ENCODE measurements at places on chromosomes 11 and 22.

DNA sequence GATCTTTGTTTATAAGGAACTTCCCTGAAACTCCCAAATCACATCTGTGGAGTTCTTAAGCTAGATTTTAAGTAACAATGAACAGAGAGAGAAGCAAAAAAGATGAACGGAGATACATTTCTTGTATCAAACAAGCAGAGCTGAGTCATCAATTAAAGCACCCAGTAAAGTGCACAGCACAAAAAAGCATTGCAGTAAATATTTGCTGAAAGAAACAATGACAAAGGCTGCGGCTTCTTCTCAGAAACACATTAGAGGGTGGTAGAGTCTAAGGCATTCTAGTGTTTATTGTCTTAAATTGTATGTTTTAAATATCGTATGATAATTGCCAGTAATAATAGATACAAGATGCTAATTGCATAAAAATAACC lies 941.6 kb upstream of the CHORDC1 start:
- DNase-seq, result no peak

DNA sequence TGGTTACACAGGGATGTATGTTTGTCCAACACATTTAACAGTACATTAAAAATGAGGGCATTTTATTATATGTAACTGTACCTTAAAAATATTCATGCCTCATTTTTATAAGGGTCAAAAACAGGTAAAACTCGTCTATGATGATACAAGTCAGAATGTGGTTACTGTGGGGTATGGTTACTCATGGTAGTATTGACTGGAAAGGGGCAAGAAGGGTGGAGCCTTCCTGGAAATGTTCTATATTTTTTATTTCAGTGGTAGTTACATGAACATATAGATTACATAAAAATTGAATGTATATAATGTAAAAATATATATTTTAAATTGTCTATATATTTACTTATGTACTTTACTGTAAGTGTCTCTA lies 99.8 kb downstream of the STIM1 start:
- no peak for DNase-seq

DNA sequence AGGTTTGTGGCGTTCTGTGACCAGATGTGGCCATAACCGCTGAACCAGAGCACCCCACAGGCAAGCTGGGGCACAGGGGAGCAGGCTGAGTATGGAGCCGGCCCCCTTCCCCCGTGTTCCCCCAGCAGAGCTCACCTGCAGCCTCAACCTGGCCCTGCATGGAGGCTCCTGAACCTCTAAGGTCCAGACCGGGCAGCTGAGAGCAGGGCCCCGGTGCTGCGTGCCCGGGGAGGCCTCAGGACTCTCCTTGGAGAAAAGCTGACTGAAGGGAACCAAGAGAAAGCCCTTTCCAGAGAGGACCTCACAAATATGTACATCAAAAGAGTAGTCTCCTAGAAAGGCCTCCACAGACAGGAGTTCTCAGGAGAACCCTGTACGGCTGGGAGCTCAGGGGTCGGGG lies 17.4 kb upstream of the IGSF22 start:
- no peak for DNase-seq

GRCh38 chr11:13028322-13028721 lies 19.2 kb downstream of the RASSF10 start:
- no peak for DNase-seq

- no peak for DNase-seq
Measured at GRCh38 chr11:91653079-91653754, 571.4 kb upstream of the FAT3 start.

- no peak for DNase-seq
Measured at GRCh38 chr22:46780453-46780852, 18.0 kb downstream of the TBC1D22A start.

DNA sequence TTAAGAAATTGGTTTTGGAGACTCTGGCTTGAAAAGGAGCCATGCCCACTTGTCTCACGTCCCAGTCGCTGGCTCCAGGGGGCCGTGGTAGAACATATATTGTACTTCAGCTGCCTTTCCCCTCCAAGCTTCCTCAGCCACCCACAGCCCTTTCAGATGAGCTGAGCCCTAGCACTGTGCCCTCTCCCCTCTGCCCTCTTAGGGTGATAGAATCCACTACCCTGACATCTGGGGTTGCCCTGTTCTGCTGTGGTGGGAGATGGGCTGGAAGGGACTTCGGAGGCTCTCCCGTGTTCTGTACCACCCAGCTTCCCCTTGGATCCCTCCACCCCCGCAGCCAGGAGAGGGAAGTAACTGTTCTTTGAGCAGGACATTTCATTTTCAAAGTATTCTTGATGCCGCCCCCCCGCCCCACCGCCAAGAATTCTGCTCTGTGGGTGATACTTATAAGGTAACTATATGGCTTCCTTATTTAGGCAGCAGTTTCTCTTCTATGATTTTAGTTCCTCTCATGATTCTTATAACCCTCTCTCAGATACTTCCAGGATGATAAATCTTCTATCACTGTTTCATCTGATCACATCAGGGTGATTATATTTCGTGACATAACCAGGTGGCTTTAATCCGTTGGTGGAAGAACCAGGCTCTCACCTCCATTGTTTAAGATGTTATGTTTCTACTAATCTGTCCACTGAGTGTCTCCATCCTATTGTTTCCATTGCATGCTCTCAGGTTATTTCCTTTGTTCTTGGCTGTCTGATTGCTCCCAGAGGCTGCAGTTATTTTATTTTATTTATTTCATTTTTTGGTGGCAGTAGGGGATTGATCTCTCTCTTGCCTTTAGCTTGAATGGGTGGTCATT lies 24.1 kb downstream of the ZBTB16 start:
- DNase-seq, result no peak

DNA sequence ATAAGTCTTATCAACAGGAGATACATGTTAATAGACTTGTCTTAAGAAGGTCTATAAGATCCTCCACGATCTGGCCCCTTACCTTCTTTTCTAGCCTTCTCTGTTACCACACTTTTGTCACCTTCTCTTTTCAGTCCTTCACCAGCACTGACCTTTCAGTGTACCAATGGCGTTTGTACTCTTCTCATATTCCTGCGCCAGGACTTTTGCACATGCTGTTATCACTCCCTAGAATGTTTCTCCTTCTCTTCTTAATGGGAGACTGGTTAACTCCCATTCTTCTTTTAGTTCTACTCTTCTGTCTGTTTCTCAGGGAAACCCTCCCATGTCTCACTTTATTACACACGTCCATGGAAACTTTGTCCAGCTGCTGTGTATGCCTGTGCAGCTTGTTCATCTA lies 4.4 kb upstream of the EED start:
- DNase-seq, result no peak

DNA sequence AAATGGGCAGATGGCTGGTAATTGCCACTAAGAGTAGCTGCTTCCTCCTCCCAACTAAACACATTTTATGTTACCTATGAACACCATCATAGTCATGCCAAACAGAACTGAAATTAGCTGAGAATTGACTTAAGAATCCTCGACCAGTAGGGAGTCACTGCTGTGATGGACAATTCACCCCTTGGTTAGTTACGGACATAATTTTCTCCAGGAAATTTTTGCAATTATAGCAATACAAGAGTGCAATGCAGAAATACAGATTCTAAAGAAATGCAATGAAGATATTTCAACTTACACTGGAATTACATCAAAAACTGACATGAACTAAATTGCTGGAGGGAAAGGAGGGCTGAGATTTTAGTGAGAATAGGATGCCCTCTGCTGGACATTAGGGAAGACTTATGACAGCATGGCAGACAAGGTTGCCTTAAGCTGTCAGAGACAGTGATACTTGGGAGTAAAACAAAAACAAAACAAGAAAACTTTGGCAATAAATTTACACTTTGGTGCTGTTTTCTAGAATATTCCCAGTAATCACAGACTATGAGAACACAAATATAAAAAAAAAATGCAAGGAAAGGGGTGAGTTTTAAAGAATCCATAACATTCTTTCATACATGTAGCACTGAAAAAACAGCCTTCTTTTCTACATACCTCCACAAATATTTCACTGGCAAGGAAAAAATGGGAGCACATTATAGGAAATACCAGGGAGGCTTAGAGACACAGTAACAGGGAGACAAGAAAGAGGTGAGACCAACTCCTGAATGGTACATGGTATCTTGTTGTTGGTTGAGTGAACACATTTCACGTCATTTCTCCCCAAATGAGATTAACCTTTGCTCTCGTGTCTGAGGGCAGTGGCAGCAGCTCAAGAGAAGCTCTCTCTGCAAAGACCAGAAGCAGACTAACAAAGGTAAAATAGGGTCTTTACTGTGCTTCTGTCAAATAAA lies 11.2 kb upstream of the PPP2R1B start:
- DNase-seq, result no peak

GRCh38 chr11:22169833-22170232 lies 23.1 kb upstream of the ANO5 start:
- DNase-seq, result no peak

DNA sequence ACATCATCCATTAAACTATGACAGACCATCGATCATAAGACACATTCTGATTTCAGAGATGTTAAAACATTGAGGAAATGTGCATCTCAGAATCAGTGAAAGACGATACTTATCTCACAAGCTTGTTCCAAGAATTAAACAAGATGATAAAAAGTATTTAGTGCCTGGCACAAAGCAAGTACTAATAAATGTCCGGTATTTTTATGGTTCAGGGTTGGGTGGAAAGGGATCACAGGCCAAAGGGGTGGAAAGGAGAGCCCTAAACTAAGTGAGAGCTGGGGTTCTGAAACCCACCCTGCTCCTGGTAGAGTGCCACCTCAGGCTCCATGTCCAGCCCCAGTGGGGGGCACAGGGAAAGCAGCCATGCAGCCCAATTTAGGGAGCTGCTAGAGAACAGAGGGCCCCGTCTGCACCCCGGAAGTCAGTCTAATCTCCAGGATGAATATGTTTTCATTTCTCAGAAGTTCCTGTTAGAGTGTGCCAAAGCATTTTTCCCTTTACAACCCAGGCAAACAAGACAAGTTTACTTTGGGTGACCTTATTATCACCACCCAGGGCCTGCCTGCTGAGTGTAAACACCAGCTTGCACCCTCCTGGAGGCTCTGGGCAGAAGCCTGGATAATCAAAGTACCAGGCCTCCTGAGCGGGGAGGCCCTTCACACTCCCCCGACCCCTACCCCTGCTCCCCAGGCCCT lies 3.8 kb upstream of the CREB3L1 start:
- DNase-seq, result no peak

- no peak for DNase-seq
Measured at GRCh38 chr11:88415495-88415894, 78.0 kb upstream of the CTSC start.

DNA sequence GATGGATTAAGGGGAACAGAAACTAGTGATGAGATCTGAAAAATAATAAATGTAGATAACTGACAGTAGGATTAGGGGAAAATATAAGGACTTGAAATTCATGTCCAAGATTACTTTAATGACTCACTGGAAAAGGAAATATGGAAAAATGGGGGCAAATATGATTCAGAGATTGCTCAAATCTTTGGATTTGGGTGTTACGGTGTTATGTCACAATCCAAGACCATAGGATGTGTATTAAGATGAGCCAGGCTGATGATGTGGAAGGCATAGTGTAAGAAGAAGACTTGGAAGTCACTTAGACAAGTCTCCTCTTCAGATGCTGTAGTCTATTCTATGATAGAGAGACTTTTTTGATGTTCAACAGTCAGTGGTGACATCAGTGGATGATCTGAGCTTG lies 323.7 kb downstream of the LUZP2 start:
- DNase-seq, result no peak

- DNase-seq, result no peak
Measured at GRCh38 chr22:38628444-38628843, 27.7 kb downstream of the FAM227A start.

GRCh38 chr11:114929351-114930000 lies 251.1 kb downstream of the NXPE2 start:
- DNase-seq, result no peak

GRCh38 chr11:77039491-77040400 lies 5.5 kb downstream of the B3GNT6 start:
- peak; percentile 41 for DNase-seq

GRCh38 chr11:2293531-2293971 lies 8.2 kb downstream of the C11orf21 start:
- no peak for DNase-seq

- DNase-seq, result no peak
Measured at GRCh38 chr22:37733625-37734401, 37.0 kb downstream of the TRIOBP start.

- DNase-seq, result no peak
Measured at GRCh38 chr11:117071344-117071787, 26.9 kb downstream of the SIK3 start.

Data from NCI-H524 (cell line).